C1 segment of cervical spinal cord (tissue), 14 donors: ENCODE measurements at places on chromosomes 5 and 9.

GRCh38 chr9:27054841-27055240, 49.4 kb upstream of the LRRC19 start:
- no peak for DNase-seq

- DNase-seq = no peak
These were observed 60.3 kb downstream of the SLC12A2 start for GRCh38 chr5:128143911-128144310.

DNA sequence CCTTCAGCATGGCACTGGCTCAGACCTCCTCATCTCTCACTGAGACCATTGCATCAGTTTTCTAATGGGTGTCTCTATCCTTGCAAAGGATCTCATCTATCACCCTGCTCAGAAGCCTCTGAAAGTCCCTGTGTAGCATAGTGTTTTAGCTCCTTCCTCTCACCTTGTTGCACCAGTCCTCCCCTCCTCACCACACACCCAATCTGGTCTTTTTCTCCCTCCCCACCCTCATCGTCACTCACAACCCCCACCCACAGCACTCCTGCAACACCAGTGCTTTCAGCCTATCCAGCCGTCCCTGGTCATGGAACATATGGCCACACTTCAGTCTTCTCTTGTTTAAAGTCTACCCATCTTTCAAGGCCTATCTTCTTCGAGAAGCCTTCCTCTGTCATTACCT, 74.5 kb downstream of the ANGPTL2 start:
- DNase-seq = no peak

GRCh38 chr9:83981126-83981871, 694 bp downstream of the RMI1 start:
- no peak for DNase-seq

GRCh38 chr9:95197692-95198271, 119.7 kb downstream of the FANCC start:
- no peak for DNase-seq

DNA sequence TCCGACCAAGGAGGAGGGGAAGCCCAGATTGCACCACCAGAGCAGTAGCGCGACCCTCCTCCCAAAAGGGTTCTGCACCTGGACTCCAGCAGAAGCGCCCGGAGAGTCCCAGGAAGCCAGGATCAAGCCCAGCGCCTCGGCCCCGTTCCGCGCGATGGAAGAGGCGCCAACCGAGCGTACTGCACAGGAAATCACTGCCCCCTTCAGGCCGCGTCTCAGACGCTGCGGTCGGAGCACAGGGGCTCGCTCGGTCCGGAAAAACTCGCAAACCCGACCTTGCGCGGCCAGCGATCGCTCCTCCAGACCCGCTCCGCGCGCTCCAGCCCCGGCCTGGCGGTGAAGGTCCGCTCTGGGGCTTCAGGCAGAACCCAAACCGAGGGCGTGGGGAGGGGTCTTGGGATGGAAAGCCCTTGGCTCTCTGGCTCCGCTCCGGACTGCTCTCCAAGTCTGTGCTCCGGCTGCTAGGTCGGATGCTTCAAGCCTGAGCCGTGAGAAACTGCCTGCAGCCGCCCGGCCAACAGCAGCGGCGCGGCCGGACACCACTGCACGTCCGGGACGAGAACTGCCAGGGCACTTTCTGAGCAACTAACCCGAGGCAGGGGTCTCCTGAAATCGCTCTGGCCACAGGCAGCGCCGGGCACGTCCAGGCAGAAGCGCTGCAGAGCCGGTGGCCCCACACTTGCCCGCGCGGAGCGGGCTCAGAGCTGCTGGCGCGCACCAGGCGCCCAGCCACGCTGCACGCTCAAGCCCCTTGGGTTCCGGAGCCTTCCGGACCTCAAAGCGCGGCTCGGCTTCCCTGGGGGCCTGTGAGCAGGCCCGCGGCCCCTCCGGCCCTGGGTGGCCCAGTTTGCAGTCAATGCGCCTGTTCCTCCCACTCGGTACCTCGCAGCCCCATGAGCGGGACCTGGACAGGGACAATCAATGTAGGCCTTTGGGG, 1.3 kb downstream of the GABBR2 start:
- DNase-seq = peak; percentile 17

- DNase-seq = peak; percentile 20
These were observed 644 bp upstream of the CTNNAL1 start for GRCh38 chr9:109013679-109014607.

DNA sequence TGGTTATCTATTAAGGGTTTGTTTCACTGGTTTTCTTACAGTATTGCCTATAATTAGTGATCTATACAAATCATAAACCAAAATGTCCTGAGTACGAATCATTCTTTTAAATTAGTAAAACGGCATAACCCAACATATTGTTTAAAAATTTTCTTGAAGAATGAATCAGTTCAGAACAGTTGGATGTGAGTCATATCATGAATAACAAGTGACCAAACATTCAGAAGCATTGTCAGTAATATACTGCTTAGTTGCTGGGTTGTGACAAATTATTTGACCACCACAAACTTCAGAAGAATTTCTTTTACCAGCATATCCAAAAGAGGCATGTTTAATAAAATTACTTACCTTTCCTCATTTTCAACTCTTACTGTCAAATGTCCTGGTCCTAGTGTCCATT, 111.2 kb downstream of the UNC13B start:
- DNase-seq = no peak

DNA sequence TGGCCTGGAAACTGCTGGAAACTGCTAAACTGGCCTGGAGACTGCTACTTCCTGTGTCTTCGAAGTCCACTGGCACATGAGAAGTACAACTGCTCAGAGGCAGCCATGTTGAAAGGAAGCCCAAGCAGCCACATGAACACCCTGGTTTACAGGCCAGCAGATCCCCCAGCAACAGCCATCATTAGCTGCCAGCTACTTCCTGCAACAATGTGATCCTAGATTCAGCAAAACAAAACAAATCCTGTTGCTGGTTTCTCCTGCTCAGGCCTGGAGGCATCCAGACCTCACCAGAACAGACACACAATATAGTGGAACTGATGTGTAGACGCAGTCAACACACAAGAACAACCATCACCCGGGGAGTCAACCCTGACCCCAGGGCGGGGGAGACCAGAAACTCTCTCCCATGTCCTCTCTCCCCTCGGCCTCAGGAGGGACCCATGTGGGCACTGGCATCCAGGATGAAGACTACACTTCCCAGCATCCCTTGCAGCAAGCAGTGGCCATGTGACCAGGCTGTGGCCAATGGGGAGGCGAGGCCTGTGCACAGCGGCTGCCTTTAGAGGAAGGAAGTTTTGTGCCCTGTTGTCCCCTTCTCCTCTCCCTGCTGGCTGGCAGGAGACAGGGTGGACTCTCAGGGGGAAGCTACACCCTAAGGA, 9.2 kb upstream of the LCN15 start:
- DNase-seq = no peak

- DNase-seq = peak; percentile 76
These were observed 9.2 kb downstream of the EEIG1 start for GRCh38 chr9:127971357-127972235.

GRCh38 chr9:125844611-125845010, 97.4 kb downstream of the PBX3 start:
- no peak for DNase-seq

DNA sequence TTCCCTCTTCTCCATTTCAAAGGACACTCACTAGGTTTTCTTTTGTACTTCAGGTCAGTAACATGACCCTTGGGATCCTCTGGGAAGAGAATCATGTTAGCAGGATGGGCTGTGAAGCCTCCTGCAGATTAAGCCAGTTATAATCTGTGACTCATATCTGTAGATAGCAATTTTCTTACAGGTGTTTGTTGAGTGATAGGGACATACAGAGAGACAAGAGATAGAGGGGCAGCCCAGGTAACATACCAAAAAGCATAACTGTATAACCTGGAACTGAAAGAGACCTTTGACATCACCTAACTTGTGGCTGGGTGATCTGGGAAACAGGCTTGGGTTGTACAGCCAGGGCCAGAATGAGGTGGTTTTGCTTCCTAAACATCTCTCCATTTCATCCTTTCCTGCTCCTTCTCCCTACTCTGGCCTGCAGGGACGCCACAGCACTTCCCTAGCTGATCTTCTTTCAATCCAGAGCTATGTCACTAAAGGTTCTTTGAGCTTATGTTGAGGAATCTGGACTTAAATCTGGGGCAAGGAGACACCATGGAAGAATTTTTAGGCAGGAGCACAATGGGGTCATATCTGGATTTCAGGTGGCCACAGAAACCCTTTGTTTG, 21.0 kb upstream of the PPARGC1B start:
- no peak for DNase-seq

DNA sequence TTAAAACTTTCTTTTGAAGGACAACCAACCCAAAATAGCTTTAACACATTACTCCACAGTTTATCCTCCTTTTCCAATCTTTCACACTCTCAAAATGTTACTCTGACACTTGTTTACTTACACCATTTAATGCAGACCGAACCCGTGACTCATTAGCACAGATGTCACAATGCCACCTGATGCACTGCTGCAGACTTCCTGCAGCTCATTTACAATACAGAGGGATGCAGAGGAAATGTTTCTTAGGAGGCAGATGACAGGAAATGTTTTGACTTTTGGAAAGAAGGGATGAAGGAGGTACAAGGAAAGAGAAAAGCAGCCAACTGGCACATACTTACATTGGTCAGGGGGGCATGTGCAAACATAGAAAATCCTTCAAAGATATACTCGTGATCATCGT, 39.0 kb downstream of the DROSHA start:
- no peak for DNase-seq
